ENCODE measurements at places on chromosomes 1 and 21.

- no peak for DNase-seq
Observed at GRCh38 chr1:60894130-60894529, 188.2 kb upstream of the NFIA start.

GRCh38 chr1:177270863-177271262, 100.1 kb downstream of the BRINP2 start:
- no peak for DNase-seq

DNA sequence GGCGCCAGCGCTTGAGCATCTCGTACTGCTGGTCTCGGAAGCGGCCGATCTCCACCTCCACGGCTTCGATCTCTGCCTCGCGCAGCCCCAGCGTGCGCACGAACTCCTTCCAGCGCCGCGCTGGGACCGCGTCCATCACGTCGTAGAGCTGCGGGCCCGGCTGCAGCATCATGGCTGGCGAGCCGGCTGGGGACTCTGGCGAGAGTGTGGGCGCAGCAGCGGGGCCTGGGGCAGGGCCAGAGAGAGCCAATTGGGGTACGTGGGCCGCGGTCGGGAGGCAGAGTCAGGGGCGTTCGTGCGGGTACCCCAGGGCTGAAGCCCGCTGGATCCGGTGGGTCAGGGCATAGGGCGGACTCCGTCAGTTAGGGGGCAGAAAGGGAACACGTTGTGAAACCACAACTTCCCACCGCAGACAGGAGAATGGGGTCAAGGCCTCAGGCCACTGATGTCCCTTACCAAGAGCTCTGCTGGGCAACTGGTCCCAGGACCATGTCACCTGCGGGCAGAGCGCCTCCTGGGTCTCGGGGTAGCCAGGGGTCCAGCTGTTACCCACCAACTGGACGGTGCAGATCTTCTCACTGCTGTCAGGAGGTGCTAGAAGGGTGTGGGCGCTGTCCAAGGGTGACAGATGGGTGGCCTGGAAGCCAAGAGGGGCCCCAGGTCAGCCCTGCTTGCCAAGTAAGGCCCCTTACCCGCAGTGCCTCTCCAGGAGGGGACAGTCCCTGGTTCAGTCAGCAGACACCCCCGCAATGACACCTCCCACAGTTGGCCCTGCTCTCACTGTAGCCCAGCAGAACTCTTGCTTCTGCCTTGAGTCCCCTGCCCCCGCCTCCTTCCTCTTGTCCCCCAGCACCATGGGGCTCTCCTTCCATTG, 4.2 kb downstream of the TNFRSF25 start:
- no peak for DNase-seq

DNA sequence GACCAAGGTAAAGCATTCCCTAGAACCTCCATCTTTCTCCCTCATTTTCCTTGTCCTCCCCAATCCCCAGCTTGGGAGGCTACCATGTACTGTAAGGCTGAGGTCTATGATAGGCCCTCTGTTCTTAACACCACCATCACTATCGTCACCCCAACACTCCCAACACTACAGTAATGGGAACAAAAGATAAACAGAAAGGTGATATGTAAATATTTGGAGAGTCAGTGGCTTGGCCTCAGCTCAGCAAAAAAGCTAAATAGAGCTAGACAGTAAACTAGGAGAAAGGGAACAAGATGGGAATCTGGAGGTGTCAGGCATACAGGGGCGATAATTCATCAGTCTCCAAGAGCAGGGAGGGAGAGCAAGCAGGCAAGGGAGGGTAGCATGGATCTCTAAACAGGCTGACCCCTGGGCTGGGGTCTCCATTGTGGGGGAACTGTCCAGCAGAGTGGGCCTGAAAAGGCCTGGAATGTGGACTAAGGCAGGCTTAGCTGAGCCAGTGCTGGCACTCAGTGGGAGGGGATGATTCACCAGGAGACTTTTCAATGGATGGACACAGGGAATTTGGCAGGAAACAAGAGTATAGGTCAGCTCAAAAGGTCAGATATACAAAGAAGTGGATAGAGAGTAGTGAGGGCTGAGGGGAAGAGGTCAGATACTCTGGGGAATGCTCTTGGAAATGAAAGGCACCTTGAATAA, 6.7 kb downstream of the WNT2B start:
- peak; percentile 72 for DNase-seq

- DNase-seq = no peak
Observed at GRCh38 chr21:25240974-25241373, 366.3 kb downstream of the MRPL39 start.

- DNase-seq = no peak
Observed at GRCh38 chr1:31418626-31419323, 5.8 kb downstream of the SERINC2 start.

- no peak for DNase-seq
Observed at GRCh38 chr1:213688655-213689054, 299.1 kb upstream of the PROX1 start.

DNA sequence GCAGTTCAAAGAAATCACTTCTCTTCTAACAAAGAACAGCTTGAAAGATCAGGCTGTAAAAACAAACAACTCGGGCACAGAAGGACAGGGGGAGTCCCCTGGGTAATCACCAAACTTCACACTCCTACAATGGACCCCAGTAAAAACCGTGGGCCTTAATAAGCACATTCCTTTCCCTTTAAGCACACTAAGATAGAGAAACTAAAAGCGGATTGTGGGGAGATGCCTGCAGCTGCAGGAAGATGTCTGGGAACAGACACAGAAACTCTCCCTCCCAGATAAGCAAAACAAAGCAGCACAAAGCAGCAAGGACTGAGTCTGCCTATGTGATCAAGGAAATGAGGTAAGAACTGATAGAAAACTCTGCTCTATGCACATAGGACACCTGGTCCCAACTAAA, 37.6 kb upstream of the CTBS start:
- DNase-seq = peak; percentile 53

DNA sequence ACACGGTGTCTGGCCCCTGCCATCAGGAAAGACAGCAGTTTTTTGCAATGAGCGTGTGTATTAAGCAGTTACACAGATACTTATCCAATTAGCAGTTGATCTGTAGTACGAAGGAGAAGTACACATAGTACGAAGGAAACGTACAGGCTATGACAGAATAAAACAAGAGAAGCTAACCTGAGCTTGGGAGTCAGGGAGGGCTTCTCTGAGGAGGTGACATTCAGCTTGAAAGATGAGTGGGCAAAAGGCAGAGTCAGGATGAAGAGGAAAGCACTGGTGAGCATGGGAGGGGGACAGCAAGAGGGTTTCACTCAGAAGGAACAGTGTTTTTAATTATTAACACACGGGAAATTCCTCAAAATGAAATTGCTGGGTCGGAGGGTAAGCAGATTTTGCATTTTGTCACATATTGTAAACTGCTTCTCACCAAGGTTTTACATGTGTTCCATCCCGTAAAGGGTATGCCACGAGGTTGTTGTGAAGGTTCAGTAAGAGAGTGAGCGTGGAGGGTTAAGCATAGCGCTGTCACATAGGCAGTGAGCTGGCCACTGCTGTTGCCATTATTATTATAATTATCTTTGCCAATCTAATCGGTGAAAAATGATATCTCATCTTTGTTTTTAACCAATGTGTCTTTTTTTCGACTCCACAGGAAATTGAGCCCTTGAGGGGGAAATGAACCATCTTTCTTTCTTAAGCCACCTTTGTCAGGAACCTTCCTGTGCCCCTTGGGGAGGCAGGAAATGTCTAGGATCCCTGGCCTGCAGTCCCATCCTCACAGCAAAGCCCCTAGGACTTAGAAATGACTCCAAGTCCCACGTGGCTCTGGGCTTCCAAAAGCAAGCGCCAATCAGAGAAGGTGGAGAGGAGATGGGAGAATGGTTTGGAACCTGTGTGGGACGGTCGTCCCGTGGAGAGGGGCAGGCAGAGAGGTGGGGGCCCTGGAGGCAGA, 47.3 kb upstream of the POU3F1 start:
- no peak for DNase-seq

DNA sequence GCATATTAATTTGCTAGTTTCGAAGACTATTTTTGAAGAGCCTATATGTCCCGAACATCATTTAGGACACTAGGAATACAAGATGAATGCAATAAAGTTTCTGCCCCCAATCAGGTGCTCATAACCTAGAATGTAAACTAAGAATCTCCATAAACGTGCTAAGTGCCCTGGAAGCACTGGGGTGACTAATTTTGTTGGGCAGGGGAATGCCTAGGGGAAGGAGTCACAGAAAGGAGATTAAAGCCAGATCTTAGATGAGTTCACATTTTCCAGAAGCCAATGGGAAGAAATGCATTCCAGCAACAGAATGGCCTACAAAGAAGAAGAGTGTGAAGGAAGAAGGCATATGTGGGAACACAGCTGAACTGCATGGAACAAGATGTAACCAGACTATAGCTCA, 19.5 kb downstream of the SCYL3 start:
- peak; percentile 85 for DNase-seq

All from EL (cell line).